ENCODE measurements at places on chromosomes 13 and 19.

- DNase-seq = peak; percentile 12
Measured at GRCh38 chr19:31174948-31175347, 174.3 kb downstream of the TSHZ3 start.

DNA sequence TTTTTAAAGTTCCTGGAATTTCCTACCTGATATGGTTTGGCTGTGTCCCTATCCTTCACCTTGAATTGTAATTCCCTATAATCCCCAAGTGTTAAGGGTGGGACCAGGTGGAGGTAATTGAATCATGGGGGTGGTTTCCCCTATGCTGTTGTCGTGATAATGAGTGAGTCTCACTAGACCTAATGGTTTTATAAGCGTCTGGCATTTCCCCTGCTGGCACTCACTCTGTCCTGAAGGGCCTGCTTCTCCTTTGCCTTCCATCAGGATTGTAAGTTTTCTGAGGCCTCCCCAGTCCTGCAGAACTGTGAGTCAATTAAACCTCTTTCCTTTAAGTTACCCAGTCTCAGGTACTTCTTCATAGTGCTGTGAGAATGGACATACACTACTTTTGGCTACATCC lies 298.7 kb downstream of the HS6ST3 start:
- DNase-seq = no peak

DNA sequence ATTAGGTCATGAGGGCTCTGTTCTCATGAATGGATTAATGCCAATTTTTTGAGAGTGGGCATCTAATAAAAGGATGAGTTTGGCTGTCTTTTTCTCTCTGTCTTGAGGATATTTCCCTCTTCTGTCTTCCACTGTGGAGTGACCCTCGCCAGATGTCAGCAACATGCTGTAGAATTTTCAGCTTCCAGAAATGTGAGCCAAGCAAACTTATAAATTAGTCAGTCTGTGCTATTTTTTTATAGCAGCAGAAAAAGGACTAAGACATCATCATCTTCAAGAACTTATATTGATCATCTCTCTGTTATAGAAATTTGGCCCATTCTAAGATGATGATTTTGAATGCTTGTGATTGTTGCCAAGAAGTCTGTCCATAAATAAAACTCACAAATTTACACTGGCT lies 431.4 kb downstream of the FGF9 start:
- no peak for DNase-seq

DNA sequence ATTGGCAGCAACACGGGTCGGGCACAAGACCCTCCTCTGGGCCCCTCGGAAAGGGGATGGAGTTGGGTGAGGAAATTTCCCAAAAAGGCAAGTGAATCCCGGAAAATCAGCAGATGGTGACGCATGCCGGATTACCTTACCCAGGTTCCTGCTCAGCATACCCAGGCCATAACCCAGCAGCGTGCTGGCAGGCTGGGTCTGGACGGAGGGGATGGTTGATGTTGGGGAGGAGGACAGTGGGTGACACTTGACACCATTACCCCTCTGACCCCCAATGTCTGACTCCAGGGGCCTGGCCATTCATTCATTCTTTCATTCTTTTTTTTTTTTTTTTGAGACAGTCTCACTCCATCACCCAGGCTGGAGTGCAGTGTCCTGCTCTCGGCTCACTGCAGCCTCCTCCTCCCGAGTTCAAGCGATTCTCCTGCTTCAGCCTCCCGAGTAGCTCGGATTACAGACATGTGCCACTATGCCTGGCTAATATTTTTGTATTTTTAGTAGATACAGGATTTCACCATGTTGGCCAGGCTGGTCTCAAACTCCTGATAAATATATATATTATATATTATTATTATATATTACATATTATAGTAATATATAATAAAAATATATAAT lies 799 bp downstream of the PVR start:
- DNase-seq = peak; percentile 57

DNA sequence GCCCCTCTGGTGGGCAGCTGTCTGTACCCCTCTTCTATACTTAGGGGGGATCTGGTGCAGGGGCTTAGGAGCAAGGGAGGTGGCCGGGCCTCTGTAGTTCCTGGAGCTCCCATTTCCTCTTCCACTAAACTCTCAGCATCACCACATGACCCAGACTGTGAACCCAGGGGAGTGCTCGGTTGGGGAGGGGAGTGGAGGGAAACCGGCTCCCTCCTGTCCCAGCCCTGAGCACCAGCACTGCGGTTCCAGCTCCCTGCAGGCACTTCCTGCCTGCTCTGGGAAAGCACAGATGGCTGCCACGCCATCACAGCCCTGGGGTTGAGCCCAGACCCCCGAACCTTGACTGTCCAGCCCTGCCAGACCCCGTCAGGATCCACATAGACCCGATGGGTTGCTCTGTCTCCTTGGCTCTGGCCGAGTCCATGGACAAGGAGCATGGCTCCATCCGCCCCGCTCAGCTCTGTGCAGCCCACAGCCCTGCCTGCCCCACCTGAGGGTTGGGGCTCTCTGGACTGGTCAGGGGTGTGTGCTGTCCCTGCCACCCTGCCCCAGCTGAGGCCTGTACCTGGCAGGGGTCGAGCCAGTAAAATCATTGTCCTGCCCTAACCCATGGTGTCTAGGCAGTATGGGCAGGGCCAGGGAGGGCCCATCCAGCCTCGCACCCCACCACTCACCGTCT lies 36.0 kb upstream of the SLC7A10 start:
- no peak for DNase-seq

DNA sequence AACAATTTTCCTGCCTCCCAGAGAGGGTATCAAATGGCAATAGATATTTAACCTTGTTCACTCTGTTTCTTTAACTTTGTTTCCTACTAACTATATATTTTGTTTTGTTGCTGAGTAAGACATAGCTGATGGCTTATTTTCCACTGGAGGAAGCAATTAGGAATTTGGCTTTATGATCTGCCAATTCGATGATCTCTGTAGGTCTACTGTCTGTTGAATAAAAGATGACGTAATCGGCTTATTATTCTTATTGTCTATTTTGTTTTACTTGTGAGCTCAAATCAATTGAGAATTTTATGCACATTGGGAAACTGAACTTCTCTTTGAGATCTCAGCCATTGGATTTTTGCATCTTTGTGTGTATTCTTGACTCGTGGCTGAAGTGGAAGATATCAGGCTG lies 862.6 kb downstream of the EFNB2 start:
- DNase-seq = no peak

DNA sequence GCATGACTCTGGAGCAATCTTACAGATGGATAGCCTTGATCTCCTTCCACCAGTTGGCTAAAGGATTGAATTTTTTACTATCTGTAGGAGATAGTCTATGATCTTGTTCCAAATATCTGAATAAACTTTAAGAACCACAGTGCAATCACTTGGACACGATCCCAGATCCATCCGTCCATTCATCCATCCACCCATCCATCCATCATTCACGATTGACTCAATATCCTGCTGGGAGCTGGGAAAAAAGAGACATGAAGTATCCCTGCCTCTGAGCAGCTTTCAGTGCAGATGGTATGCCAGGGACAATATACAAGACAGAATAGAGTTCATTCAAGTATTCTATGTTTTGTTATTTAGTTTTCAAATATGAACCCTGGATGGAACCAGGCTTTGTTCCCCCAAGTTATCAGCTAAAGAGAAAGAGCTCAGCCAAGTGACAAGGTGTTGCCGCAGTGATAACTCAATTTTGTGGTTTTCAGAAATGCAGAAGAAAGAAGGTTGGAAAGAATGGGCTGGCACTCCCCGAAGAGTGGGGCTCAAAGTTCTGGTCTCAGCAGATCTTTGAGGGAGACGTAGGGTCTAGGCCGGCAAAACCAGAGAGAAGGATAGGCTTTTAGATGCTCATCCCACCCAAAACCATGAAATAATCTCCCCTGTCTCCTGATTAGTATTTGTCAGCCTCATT lies 66.3 kb downstream of the IRS2 start:
- no peak for DNase-seq

DNA sequence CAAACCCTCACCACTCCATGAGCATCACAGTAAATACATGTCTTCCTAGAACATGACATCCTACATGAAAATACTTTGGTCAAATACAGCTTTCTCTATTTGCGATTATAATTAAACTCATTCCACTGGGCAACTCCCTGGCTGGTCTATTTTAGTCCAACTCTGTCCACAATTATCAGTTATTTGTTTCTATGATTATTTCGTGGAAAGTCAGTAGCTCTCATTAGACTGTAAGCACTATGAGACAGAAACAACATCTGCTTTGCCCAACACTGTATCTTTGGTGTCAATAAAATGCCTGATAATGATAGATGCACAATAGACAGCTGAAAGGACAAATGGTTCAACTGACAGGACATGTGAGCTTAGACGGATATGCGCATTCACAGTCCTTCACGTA lies 292.0 kb downstream of the KLF12 start:
- DNase-seq = no peak

- DNase-seq = peak; percentile 69
Measured at GRCh38 chr19:18915639-18916038, 3.5 kb downstream of the COPE start.

DNA sequence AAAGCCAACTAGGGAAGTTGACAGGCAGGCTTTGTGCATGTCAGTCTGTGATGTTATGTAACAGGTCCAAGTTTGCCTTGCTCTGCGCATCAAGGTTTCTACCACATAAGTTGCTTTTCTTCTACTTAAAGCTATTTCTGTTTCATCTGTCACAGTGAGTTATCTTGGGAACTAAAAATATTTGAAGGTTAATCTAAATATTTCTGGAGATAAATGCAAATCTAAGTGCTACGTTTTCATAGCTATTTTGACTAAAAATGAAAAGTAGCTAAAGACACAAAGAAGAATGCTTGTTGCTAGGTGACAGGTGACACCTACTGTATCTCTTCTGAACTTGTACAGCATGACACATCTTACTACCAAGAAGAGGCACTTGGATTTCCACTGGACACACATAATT lies 135.6 kb downstream of the KLF12 start:
- no peak for DNase-seq

- DNase-seq = no peak
Measured at GRCh38 chr19:4896372-4896771, 6.3 kb downstream of the ARRDC5 start.

- peak; percentile 67 for DNase-seq
Measured at GRCh38 chr13:100520936-100521850, 67.4 kb downstream of the GGACT start.

DNA sequence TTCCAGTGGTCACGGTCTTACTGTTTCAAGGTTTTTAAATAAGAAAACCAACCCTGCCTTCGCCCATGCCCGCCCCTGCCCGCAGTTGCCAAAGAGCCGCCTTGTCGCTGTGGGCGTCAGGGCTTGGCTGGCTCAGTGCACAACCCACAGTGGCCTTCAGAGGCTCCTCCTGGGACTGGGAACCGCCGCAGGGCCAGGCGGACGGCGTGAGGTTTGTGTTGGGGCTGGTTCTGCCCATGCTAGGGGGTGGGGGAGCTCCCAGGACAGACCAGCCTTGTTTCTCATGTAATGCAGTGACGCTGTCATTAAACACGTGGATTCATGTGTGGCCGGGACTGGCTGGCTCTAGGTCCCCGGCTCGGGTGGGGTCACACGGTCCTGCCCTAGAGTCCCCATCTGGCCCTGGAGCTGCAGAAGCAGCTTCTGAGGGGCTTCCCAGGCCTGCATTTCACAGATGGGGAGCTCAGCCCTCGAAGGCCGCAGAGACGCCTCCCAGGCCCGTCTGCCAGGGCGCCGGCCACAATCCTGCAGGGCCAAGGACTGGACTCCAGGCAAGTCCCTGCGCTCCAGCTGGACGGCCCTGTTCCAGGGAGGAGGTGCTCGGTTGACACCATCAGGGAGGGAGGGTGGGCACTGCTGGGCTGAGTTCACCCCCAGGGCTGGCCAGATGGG lies 2.4 kb upstream of the TEKTIP1 start:
- no peak for DNase-seq

- no peak for DNase-seq
Measured at GRCh38 chr13:109880371-109881346, 94.3 kb upstream of the IRS2 start.

DNA sequence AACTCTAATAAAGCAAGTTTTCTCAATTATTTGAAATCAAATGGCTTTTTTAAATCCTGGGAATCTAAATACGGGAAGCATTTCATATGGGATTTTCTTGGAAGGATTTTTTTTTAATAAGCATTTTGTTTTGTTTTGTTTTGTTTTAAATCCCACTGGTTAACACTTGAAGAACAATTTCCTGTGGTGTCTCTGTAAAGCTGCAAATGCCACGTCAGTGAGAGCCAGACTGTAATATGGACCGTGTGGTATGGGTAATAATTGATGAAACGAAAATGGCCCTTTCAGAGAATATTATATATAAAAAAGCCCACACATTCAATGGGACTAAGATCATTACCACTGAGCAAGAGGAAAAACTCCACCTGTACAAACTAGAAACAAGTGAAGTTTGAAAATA lies 33.9 kb upstream of the MIR17HG start:
- no peak for DNase-seq

DNA sequence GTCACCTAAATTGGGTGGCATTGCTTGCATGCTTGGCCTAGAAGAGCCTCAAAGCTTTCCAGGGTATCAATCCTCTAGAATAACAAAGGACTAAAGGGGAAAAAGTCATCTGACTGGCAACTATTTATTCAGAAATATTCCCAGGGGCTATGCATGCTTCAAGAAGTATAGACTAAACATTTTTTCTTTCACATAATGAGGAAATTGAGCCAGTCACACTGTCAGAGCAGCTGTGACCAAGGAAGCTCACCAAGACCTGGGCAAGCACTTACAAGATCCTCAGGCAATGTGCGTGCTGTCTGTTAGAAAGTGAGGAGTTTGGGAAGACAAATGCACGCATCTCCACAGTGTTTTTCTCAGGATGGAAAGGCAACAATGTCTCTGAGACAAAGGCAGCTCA lies 747.2 kb downstream of the DIAPH3 start:
- peak; percentile 10 for DNase-seq

- no peak for DNase-seq
Measured at GRCh38 chr13:73702419-73703071, 431.7 kb downstream of the KLF12 start.

GRCh38 chr19:6853868-6854267 lies 33.5 kb upstream of the ADGRE1 start:
- DNase-seq = no peak

GRCh38 chr19:50300051-50300450 lies 29.1 kb downstream of the KCNC3 start:
- no peak for DNase-seq

GRCh38 chr19:843836-844545 lies 3.2 kb downstream of the PRTN3 start:
- peak; percentile 42 for DNase-seq

GRCh38 chr19:17946965-17947784 lies 14.4 kb downstream of the CCDC124 start:
- no peak for DNase-seq

DNA sequence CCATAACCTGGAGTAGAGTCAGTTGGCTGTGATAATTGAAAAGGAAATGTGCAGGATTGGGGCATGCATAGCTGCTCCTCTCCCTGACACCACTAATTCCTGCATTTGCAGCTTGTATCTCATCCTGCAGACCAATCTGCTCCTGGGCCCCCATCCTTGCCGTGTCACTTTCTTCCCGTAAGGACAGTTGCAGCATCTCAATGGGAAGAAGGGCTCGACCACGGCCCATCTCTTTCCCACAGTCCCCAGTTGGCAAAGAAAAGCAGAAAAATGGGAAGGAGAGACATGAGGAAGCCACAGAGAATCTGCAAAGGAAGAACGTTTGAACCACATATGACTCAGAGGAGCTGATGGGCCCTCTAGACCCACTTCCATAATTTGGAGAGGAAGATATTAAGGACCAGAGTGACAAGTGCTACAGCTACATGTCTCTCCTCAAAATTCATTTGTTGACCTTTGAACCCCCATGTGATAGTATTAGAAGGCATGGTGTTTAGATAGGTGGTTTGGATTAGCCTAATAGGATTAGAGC lies 1.8 kb upstream of the SIGLEC12 start:
- DNase-seq = no peak

Measured in neural progenitor cell (in vitro differentiated cells).